NCI-H187 treated with DMSO at 0.1 percent for 48 hours (cell line): ENCODE measurements at places on chromosomes 11 and 22.

- DNase-seq: no peak
Measured at GRCh38 chr11:19802773-19803293, 90.2 kb downstream of the NAV2 start.

DNA sequence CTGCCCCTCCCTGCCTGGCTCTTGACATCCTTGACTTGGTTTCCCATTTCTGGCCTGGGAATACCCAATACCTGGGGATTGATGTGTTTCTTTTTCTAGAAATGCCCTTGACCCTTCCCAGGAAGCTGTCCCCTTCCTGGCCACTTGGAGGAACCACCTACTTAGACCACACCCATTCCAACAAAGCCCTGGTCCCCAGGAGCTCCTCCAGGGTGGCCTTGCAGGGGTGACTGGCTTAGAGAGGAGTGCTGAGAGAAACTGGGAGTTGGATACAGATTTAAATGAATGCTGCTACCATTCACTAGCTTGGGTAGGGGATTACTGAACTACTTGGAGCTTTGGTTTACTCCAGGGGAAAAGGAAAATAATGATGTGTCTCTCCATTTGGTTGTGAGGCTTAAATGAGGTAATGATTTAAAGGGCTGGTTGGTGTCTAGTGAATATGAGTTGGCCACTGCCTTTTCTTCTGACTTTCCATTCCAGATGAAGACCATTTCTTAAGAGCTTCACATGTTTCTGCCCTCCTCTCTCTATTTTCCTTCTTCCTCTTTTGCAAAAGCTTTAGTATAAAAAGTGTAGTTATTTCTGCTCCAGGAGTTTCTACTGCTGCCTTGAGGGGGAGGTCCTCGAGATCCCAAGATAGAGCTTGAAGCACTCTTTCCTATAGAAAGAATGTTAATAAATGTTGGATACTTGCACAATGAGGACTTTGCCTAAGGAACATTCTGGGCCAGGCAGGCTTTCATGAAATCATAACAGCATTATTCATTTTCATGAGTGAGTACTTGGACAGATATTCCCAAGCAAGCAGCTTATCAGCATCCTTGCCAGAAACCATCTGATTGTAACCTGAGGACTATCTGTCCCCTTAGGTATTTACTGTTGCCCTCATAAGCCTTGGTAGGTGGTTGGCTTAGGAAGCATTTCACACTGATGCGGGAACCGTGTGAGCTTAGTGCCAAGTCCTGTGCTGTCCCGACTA lies 22.4 kb downstream of the PANX1 start:
- DNase-seq: no peak

DNA sequence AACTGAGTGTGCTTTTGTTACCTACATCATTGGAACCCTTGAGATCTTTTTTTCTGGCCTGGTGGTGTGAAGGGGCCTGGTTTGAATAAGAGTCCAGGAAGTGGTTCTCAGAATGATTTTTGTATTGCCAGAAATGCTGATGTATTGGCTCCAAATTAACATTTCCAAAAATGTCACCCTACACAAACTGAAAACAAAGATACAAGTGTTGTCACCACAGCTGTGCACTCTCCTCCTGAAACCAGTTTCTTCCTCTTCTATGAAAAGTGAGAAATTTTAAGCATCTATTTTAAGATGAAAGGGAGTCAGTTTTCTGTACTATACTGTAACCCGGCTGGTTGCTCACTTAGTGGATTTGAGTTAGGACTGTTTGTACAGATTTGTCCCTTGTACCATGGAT lies 218.8 kb downstream of the PGR start:
- DNase-seq: no peak

DNA sequence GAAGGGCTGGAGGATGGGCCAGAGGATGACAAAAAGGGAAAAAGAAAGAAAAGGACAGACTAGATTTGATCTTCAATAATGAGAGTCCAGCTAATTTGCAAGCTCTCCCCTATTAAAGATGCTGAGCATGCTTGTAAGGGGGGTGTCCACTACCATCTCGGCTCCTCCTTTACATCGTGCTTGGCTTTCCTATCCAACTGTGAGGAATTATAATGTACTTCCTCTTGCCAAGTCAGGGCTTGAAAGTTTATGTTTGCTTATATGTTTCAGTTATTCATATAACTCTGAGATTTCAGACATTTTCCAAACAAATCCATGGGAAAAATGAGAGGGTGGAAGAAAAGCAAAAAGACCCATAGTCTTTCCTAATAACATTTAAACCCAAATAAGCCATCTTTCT lies 387.1 kb downstream of the METTL15 start:
- no peak for DNase-seq

DNA sequence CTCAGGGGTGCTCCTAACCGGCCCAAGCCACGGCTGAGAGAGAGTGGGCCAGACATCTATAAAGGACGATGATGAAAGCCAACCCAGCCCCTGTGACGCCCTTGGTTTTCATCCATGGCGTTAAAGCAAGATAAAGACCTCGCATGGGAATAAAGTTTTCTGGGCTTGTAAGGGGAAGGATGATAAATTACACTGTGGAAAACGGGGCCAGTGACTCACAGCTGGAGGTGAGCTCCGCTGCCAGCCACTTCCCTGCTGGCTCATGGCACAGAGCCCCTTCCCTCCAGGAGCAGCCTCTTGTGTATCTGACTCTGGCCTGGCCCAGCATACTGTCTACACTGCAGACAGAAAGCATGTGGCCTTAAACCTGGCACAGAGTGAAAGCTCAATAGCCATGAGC lies 503.2 kb upstream of the B3GAT1 start:
- DNase-seq: no peak
